ENCODE measurements at places on chromosomes 2 and 18. TPM values are rescaled to one million over a fixed set of nuclear protein-coding genes. Genes with fewer than 3 reads are reported as not detected.

GPAT2 gene
- total RNA-seq, result not detected

ATP6V1B1 gene
- total RNA-seq, result 2.7 TPM

REG1B gene
- not detected for total RNA-seq

RAD51AP2 gene
- not detected for total RNA-seq

Measured in A549 treated with Mapracorat at 1 μM for 4 hours (cell line).